Fibroblast of lung (primary cell): ENCODE measurements at places on chromosomes 4 and X. TPM values are rescaled to one million over a fixed set of nuclear protein-coding genes. Genes with fewer than 3 reads are reported as not detected.

The PABPC5 gene
- 4.4 and 4.5 TPM in 2 replicates for total RNA-seq

The PAGE5 gene
- 0.66 TPM in 1 of 2 replicates, not detected in the other for total RNA-seq

The ABLIM2 gene
- 0.26 and 0.66 TPM in 2 replicates for total RNA-seq

GRCh38 chrX:149818652-149819051 is 36.9 kb downstream of the MAGEA9 start:
- DNase-seq = peak; percentile 20

DNA sequence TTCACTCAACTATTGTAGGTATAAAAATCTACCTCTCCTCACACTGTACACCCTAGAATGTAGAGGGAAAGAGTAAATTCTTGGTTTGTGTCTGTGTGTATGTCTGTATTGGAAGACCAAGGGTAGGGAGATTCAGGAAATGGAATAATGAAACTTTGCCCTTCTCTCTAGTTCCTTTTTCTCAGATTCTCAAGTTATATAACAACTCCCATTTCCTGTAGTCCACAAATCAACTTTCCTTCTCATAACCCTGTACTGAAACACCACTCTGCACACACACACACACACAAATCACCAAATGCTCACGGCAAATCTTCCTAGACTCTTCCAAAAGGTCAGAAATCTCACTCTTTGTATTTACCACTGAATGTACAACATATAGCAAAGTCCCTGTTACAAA is 824.5 kb upstream of the DIAPH2 start:
- DNase-seq = no peak

- DNase-seq = peak; percentile 85
Measured at GRCh38 chrX:12974305-12974795, 560 bp upstream of the TMSB4X start.

The EFNB1 gene
- 41.1 and 43.4 TPM in 2 replicates for total RNA-seq

The TCEAL6 gene
- not detected in 2 replicates for total RNA-seq

DNA sequence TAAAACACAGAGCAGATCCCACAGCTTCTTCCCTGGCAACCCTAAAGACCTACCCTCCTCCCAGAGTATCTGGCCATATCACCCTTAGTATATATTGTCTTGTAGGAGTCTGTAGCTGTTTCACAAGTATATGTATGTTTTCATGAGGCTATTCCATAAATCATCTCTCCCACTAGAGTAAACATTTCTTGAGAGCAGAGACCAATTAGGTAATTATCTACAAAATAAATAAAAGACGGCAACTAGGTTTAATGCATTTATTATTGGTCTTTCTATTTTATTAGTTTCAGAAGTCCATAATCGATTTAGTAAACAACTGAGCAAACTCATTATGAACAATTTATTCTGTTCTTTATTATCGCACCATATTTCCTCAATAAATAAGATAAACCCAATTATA is 7.0 kb downstream of the ACOT9 start:
- no peak for DNase-seq
